Stimulated activated CD8-positive, alpha-beta memory T cell treated with anti-CD3 and anti-CD28 coated beads, Interleukin-2, amount 100 ng/mL, for 1 hour (primary cell): ENCODE measurements at places on chromosomes 3 and 15.

DNA sequence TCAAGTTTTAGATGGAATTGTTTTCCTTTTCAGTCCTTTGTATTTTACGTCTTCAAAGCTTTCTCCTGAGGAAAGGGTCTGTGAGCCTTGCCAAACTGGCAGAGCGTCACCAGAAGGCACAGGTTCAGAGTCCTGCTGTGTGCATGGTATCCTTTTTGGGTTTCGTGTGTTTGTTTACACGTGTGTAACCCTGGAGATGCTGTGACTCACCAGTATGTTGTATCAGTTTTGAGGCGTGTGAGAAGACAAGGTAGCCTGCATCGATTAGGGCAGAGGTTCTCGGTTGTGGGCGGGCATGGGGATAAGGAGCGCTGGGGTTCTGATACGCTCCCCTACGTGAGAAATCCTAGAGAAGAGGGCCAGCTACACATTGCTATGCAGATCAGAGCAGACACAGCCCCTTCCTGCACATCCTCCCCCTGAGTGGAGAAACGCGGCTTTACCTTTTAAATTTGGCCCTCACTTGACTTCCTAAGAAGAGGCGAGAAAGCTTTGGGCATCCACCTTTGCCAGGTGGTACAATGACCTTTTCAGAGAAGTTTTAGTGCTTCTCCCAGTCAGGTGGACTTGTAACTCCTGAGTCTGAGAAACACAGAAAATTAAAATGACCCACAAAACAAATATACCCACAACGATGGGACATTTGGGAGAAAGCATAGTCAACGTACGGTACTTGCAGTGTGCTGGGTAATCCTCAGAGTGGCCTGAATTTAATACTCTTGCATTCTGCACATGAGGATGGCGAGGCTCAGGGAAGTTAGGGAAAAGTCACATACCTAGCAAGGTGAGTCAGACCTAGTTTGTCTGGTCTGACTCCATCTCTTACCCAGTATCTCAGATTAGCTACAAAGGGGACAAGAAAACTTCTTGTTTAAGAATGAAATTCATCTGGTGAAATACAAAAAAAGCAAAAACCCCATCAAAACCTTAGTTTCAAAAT is 38.1 kb downstream of the TRAK1 start:
- DNase-seq, result no peak

- no peak for DNase-seq
Observed at GRCh38 chr3:108461661-108462111, 48.7 kb downstream of the MYH15 start.

DNA sequence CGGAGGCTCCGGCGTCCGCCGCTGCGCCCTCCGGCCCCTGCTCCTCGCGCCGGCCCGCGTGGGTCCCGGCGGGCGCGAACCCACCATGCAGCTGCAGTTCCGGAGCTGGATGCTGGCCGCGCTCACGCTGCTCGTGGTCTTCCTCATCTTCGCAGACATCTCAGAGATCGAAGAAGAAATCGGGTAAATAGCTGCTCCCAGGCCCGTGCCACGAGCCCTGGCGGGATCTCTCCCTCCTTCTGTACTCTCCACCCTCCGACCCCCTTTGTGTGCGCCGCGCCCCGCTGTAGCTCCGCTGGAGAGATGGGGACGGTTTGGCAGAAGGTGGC is 263 bp downstream of the ST8SIA2 start:
- DNase-seq, result no peak

DNA sequence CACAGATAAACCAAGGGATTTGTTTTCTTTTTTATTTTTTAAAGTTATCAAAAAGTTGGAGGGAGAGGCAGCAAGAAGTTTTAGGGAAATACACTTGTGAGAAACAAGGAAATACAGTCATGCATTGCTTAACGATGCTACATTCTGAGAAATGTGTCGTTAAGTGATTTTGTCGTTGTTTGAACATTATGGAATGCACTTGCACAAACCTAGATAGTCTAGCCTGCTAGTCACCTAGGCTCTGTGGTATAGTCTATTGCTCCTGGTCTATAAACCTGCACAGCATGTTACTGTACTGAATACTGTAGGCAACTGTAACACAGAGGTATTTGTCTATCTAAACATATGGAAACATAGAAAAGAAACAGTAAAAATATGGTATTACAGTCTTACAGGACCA is 2.0 kb upstream of the NFKBIZ start:
- no peak for DNase-seq

DNA sequence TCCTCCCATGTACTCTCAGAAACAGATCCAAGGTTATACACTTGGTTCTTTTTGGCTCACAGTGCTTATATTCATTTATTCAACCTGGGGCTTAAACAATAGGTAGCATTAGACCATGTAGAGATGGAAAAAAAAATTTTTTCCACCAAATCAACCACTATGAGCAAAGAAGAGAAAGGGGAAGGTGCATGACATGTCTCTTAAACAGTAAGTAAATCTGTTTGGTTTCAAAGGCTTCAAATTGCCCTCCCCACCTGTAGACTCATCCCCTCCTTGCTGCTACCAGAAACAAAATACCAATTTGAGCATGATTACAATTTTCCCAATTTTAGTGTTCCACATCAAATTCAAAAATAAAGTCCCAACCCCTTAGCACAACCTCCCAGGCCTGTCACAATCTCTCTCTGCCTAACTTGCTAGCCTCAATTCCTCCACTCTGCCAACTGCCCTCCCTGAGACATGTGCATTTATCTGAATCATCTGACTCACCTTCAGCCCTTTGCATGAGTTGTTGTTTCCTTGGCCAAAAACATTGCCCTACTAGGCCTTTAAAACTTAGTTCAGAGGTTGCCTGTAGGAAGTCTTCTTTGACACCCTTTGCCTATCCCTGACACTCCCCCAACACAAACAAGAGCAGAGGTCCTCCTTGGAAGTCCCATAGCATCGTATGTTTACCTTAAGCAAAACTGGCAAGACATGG is 30.3 kb upstream of the TSC22D2 start:
- DNase-seq, result no peak

DNA sequence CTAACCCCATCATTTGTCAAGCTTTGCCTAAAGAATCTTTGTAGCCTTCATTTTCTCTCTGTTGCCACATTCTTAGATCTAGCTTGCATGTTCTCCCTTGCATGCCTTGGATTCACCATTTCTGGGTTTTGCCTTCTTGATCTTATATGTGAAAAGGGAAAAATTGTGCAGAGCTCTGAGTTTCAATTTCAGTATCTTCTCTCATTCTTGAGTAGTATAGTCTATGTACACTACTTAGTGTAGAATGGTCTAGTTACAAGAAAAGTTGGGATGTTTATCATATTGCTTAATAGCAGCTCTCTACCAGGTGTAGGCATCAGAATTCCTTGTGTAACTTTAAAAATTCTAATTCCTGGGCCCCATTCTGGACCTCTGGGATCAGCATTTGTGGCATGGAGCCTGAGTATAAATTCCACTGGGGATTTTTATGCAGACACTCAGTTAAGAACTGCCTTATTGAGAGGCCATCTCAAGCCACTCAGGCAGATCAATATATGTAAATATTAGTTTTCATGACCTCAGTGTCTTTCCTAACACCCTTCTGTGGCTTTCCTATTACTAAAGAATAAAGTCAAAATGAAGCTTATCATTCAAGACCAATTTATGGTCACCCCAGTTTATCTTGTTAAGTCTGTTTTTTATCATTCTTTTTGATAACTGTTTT is 23.4 kb downstream of the GTF2E1 start:
- DNase-seq, result no peak

DNA sequence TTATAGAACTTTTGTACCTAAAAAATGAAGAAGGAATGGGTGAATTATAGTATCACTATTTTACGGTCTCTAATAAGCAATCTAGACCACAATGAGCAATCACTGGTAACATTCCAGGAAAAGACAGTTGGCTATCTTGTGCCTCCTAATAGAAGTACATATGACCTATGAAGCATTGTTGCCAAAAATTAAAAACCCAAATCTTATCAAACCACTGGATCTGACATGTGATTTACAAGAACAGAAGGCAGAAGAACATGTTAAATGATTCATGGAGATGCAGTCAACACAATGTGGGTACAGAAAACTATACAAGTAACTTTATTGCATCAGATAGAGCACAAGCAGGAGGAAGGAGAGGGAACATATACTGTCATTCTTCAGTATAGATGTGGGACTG is 14.5 kb upstream of the HYKK start:
- no peak for DNase-seq

DNA sequence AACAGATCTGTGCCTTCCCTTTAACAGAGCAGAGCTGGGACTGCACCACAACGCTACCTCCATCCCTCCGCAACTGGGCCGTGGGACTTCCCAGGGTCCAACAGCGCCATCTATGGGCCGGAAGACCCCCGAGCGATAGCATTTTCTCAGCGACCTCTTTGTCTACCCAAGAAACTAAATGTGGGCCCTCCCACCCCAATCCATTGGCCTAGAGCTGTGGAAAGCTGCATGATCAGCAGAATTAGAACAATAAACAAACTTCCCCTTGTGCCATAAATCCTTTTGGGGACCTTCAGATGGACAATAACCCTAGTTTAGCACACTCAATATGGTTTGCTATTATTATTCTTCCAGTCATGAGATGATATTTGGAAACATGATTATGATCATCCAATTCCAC is 74.8 kb upstream of the NTRK3 start:
- no peak for DNase-seq

DNA sequence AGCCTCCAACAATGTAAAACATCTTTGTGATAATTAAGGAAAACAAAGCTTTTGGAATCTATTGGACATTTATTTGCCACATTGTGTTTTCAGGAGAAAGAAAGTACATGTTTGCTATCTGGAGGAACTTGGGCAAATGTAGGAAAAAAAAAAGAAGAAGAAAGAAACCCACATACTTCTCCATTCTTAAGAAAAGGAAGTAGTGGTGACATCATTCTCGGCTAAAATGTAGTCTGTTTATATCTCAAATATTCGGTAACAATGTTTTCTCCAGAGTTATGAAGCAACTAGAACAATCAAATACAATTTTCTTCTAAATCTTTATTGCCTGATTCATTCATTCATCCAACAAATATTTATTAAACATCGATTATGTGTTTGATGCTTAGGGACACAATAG is 2.3 kb upstream of the TGFBR2 start:
- no peak for DNase-seq

DNA sequence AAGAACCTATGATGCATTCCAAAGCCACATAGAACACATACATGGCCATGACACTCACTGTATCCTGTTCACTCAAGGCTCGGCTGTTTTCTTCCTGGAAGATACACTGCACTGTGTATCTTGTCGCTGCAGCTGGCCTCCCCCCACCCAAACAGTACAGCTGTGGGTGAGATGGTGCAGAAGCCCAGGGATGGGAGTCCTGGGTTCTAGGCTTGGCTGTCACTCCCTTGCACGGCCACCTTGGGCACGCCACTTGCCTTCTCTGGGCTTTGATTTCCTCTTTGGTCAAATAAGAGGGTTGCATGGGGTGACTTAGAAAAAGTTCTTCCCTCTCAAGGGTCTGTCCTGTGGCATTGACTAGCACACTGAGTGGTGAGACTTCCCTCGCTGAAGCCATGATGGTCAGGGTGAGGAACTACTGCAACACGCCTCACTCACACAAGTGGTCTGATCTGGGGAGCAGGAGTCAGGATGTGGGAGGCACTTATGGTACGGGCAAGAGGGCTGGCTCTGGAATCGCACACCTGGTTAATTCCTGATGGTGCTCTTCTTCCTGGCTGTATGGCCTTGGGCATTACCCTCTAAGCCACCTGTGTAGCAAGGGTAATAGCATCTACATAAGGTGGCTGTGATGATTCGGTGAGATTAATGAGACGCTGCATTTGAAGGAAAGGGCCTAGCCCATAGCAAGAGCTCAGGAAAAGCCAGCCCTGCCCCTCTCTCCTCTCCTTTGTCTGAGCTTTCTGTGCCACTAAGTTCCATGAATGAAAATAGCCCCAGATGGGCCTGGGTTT is 44.0 kb downstream of the ANP32A start:
- no peak for DNase-seq

GRCh38 chr3:4797201-4797705 is 182.0 kb upstream of the BHLHE40 start:
- no peak for DNase-seq

DNA sequence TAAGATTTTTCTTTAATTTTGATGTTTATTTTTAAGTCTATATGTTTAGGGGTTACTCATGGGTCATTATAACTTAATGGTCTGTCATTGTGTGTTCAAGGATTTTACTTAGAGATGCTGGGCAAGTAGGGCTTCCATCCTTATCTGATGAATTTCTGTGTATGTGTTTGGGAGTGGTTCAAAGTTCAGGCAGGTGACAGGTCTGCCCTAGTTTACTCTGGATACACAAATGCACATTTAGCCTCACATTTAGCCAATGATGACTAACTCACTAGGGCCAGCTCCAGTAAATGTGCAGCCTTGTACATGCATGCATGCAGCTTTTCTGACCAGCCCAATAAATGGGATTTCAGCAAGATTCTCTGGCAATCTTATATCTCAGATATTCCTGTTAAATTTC is 554.1 kb downstream of the SI start:
- no peak for DNase-seq

DNA sequence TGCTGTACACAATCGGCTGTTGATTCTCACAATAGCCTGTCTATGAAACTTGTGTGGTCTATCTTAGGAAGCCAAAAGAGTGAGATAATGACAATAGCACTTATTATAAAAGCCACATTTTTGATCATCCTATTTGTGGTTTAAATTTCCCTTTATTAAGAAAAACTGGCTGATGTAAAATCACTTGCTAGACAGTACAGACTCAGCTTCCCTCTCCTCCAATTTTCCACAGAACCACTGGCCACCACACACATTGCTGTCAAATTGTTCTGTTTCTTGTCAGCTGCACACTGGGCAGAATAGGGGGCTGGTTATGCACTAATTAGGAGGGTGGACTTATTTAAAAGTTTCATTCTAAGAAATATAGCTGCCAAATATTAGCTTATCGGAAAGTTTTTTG is 425.9 kb downstream of the EPHA3 start:
- no peak for DNase-seq

DNA sequence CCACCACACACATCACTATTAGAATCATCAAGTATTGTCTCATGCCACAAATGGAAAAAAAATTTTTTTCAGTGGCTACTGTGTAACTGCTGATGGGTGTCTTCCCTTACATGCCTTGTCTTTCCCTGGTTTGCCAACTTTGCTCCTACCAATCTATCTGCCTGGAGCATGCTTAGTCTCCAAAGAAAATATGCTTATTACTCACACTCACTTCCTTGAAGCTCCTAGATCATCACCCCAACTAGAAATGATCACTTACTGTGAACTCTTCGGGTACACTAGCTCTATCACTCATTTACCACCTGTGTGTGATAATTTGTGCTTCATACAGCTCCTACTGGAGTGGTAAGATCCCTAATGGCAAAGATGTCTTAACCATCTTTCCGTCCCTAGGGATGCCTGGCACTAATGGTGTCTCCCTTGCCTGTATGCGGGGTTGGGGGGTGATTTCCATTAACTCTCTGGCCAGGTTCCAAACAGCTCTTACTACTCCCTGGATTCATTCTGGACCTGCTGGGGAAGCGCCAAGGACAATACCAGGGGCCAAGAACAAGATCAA is 799 bp downstream of the VPS33B start:
- DNase-seq, result no peak

DNA sequence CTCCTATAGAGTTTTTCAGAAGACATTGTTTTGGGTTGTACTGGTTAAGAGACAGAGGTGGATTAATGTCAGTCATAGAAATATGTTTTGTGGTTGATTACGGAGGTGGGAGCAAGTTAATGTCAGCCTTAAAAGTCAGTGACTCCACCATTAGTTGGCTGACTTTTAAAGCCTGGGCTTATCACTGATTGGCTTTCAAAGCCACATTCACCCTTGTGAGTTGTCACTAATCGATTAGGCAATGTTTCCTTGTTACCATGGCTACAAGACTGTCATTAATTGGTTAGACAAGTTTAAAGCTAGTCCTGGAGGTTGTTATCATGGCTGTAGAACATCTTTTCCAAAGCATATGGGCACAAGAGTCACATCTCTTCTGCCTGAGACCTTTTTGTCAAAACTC is 73.0 kb downstream of the NEO1 start:
- DNase-seq, result no peak
